ENCODE measurements at places on chromosomes 11 and 22.

DNA sequence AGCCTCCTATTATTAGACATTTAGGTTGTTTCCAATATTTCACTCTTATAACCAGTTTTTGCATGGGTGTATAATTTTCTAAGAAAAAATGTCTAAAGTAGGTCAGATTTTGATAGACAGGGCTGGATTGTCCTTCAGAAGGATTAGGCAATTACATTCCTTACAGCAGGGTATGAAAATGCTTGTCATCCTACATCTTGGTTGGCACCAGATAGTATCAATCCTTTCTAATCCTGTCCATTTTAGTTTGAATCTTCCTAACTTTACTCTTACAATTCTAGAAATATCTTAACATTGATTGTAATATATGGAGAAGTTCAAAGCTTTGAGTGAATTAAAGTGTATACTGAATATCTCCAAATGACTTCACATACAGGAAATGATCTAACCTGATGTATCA is 63.0 kb upstream of the ZBED5 start:
- DNase-seq, result no peak

- DNase-seq, result peak; percentile 92
These were observed 8.1 kb downstream of the GRAMD1B start for GRCh38 chr11:123438131-123438627.

DNA sequence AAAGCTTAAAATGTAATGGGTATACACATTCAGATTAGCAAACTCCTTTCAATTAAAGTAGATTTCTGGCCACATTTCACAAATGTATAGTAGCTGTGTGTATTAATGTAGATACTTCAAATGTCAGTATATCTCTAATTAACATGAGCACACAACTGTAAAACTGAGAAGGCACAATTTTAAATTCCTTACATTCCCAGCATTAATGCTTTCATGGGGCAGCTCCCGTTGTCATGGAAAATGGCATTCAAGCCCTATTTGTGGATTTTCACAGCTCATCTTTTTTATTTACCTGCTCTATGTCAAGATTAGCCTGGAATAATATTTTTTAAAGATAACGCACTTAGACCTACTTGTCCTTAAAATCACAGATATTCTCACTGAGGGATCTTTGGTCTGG is 113.6 kb upstream of the SOX6 start:
- no peak for DNase-seq

GRCh38 chr11:46894961-46895360 is 23.4 kb downstream of the LRP4 start:
- no peak for DNase-seq

DNA sequence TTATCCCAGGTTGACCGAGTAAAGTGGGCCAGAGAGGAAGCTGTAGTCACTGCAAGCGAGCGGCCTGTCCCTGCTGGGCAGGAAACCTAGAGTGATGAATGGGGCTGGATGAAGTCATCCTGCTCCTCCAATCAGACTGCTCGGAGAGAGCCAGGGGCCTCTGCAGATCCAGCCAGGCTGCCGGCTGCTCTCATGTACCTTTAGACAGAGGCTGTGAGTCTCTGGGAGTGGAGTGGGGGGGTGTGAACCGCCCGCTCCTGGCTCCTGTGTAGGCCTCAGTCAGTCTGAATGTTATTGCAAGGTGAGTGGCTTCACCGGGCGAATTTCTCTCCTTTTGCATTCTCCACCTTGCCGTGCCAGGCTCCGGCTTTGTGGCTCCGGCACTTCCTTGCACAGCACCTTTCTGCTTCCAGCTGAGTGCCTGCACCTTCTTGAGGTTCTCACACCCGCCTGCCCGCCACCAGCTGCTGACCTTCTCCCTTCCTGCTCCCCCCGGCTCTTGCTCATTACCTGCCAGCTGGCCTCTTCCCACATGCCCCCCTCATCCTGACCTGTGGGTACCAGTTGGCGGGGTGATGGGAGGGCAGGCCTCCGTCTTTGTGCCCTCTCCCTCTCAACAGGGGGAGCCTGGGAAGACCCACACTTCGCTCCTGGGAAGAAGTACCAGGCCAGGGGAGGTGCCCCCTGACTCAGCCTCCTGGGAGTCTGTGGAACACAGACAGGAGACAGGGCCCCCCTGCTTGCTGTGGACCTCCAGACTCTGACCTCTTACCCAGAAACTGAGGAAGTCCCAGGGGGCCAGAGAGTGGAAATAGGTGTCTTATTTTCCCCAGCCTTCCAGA is 79.9 kb downstream of the GRAMD1B start:
- DNase-seq, result no peak

DNA sequence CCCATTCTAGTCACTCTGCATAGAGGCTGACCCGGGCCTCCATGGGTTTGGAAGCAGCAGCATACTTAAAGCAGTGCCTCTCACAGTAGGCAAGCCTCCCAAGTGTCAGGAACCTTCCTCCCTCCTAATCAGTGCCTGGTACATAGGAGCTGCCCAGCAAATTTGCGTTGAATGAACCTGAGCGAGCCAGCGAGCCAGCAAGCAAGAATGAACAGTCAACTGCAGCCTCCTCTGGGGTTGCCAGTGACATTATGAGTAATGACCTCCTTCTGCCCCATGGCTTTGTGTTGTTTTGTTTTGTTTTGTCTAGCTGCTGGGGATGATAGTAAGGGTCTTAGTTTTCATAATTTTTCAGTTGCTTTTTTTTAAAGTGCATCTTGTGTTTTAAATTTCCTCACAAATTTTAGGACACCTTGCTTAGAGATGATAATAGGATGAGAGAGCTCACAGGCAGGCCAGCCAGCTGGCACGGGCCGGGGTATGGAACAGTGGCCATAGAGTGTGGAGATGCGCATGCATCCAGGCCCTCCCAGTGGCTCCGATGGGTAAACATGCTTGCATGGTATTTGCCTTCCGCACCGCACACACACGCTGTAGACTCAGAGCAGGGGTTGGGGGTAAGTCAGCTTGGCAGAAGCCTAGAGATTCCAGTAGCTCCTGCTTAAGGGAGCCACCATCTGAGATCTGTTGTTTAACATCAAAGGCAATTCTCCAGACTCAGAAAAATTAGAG is 36.1 kb downstream of the TTC12 start:
- DNase-seq, result no peak

- no peak for DNase-seq
These were observed 236.3 kb downstream of the CADM1 start for GRCh38 chr11:115267871-115268270.

- DNase-seq, result no peak
These were observed 76.8 kb downstream of the MED15 start for GRCh38 chr22:20584029-20584871.

DNA sequence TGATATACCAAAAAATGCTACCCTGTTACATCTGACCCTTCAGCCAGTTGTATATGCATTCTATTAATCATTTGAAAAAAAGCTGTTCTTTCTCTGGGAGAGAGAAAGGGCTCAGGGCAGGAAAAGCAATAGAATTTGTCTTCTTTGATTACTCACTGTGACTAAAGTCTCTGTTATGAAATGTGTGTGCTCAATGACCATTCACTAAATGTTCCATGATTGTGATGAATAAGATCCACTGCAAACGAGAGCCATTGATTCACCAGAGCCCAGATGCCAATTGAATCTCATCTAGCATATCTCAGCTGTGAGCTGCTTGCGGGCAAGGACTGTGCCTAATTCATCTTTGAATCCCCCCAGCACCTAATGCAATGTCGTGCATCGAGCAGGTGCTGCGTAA is 184.3 kb downstream of the OPCML start:
- DNase-seq, result no peak

DNA sequence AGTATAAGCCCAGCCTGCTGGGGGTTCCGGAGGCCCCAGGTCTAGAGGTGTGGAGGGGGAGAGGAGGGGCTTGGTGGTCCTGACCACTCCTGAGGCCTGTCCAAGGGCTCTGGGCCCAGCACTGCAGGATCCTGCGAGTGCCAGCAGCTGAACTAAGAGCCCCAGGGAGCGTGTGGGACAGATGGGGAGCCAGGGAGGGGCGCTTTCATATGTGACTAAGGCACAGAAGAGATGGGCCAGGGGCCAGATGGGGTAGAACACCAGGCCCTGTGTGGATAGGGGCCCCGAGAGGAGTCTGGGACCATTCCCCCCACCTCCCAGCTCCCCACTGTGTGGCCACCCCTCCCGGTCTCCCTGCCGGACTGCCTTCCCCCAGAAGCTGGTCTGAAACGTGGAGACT is 18.4 kb downstream of the MAFF start:
- no peak for DNase-seq

DNA sequence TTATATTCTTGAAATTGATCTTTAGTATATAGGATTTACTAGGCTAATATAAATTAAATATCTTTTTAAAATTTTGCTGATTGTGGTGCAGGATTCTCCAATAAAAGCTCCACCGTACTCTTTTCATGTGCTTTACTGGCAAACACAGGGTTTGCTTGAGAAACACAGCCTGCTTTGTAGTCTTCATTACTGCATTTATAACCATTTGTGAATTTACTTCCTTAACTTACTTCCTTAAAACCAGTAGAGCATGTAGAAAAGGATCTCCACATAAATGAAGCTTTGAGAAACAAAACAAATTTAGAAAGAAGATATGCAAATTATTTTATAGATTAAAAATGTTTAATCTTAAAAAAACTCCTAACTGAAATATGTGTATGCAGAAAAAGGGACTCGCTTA is 28.8 kb downstream of the SWAP70 start:
- DNase-seq, result no peak

- no peak for DNase-seq
These were observed 121.7 kb downstream of the ZNF280B start for GRCh38 chr22:22386602-22387385.

DNA sequence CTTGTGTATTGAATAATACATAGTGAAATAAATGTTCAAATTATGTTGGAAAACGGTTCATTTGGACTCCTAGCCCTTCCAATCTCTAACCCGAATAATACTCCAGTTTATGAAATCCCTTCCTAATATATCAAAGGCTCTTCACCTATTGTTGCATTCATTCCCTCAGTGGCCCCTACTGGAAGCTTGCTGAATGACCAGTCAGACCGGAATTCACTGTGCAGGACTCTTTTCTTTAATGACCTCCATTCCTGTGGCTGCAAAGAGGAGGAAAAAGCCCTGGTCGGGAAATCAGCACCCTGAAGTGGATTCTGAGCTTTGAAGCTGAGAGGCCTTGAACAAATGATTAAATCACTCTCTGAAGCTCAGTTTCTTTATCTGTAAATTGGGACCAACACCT is 19.1 kb upstream of the RCN1 start:
- DNase-seq, result peak; percentile 65

DNA sequence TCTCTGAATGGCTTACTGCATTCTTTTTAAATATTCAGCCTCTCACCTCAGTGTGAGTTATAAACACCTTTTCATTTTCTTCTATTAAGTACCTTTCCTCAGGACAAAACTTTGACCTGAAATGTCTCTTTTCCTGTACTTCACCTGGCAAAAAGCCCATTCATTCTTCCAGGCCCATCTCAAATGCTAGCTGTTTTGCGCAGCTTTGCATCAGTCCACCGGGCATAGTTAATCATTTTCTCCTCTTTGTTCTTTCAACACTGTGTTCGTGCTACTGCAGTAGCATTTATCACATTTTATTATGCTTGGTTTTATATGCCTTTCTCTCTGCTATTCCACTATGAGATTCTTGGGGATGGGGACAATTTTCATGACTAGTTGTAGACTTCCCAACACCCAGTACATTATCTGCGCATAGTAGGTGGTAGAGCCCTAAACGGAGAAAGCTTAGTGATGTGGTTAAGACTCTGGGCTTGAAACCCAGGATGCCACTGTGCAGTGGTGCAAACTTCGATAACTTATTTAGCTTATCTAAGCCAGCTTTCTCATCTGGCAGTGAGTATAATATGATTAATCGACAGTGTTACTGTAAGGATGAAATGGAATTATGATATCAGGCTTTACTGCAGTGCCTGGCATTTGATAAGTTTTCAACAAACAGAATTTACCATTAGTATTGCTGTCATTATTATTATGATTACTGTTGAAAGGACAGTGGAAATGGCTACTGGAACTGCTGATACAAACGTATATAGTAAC is 695.7 kb downstream of the NELL1 start:
- no peak for DNase-seq

DNA sequence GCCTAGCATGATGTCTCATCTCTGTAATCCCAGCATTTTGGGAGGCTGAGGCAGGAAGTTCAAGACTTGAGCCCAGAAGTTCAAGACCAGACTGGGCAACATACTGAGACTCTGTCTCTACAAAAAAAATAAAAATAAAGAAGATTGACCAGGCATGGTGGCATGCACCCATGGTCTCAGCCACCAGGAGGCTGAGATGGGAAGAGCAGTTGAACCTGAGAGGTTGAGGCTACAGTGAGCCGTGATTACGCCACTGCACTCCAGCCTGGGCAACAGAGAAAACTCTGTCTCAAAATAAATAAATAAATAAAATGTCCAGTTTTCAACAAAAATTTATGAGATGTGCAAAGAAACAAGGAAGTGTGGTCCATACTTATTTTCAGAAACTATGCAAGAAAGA is 28.3 kb downstream of the EFCAB6 start:
- DNase-seq, result no peak

GRCh38 chr11:37721485-37721884 is 1123.4 kb upstream of the RAG2 start:
- no peak for DNase-seq

GRCh38 chr11:5610446-5610845 is 14.0 kb downstream of the TRIM6 start:
- DNase-seq, result no peak

DNA sequence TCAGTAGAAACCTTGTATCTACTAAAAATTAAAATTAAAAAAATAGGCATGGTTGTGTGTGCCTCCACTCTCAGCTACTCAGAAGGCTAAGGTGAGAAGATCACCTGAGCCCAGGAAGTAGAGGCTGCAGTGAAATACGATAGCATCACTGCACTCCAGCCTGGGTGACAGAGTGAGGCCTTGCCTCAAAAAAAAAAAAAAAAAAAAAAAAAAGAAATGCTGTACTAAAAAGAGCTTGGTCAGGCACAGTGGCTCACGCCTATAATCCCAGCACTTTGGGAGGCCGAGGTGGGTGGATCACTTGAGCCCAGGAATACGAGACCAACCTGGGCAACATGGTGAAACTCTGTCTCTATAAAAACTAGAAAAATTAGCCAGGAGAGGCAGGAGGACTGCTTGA is 36.5 kb downstream of the SBF2 start:
- DNase-seq, result no peak

- no peak for DNase-seq
These were observed 803 bp downstream of the KRTAP5-8 start for GRCh38 chr11:71538666-71538990.

GRCh38 chr11:76303399-76303798 is 77.5 kb downstream of the THAP12 start:
- DNase-seq, result no peak

GRCh38 chr22:16845465-16845864 is 20.3 kb upstream of the XKR3 start:
- DNase-seq, result no peak

- DNase-seq, result no peak
These were observed 87.0 kb upstream of the THY1 start for GRCh38 chr11:119509969-119510401.

DNA sequence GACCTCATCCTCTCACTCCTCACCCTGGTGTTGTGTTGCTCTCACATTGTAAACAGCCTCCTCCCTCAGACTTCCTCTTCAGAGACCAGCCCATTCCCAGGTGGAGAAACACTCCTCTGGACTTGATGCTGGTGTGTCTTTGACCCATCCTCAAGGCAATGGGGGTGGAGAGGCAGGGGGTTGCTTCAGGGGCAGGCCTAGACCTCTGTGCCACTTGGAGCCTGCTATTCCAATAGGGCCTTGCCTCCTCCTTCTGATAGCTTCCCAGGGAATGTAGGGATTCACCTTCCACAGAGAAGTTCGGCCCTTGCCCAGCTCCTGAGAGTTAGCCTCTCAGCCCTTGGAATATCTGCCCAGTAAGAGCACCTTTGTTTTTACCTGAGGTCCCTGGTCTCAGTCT is 606.6 kb upstream of the CADM1 start:
- no peak for DNase-seq
